CD4-positive, alpha-beta T cell (primary cell): ENCODE measurements at places on chromosomes 1 and 21. TPM values are rescaled to one million over a fixed set of nuclear protein-coding genes. Genes with fewer than 3 reads are reported as not detected.

DNA sequence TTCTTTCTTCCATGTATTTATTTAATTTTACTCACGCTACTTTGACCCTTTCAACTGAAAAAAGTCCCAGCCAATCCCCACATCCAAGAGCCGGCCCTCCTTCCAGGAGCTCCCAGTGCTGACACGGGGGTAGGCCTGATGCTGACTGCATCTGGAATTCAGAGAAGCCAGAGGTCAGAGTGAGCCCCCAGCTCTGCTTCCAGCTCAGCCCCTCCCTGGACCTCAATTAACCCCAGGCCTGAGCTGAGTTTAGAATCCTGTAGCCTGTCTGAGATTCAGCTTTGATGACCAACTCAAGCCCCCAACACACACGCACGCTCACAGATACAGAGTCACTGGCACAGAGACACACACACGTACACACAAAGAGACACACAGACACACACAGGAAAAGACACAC is 247.9 kb downstream of the NPHP4 start:
- DNase-seq, result no peak
- no peaks in the 10 kb centered on the region for H3K36me3 ChIP-seq
- H3K27me3 ChIP-seq, result peaks cover 6% of the 10 kb centered on the region
- H3K4me1 ChIP-seq, result peaks cover 7% of the 10 kb centered on the region

- peaks cover 10% of the 10 kb centered on the region for H3K4me1 ChIP-seq
- no peak overlapping the region for H3K4me3 ChIP-seq
- no peaks in the 10 kb centered on the region for H3K36me3 ChIP-seq
- H3K27me3 ChIP-seq, result peaks cover 15% of the 10 kb centered on the region
Measured at GRCh38 chr1:156868341-156868740, 7.7 kb downstream of the NTRK1 start.

DNA sequence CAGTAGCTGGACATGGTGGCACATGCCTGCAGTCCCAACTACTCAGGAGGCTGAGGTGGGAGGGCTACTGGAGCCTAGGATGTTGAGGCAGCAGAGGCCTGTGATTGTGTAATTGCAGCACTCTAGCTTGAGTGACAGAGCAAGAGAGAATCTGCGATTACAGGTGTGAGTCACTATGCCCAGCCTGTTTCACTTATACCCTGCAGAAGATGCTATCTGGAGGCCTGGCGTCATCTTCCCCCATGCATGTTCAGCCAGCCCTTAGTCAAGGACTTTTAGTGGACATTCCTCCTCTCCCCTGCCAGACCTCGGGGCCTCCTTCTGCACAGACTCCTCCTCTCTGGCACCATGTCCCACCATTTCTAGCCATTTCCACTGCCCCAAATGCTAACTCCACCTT is 36.3 kb upstream of the RCC2 start:
- H3K27ac ChIP-seq, result no peak overlapping the region
- H3K36me3 ChIP-seq, result no peaks in the 10 kb centered on the region
- no peaks in the 10 kb centered on the region for H3K4me1 ChIP-seq
- H3K27me3 ChIP-seq, result no peaks in the 10 kb centered on the region
- no peak for DNase-seq

DNA sequence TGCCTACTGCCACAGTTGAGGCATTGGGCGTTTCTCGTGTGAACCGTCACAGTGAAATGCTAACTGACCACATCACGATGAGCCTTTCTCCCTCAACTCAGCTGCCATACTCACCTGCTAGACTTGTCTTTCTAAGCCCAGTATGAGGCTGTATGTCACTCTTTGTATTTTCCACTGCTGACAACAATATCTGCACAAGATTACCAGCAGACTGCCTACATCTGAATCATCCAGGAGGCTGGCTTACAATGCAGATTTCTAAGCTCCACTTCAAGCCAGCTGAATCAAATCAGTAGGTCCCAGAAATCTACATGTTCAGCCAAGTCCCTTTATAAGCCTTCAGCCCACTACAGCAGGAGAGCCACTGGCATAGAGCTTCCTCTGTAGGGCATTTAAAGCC is 355.0 kb upstream of the DUSP10 start:
- no peaks in the 10 kb centered on the region for H3K36me3 ChIP-seq
- H3K4me3 ChIP-seq, result no peak overlapping the region
- H3K4me1 ChIP-seq, result peaks cover 3% of the 10 kb centered on the region
- DNase-seq, result no peak

DNA sequence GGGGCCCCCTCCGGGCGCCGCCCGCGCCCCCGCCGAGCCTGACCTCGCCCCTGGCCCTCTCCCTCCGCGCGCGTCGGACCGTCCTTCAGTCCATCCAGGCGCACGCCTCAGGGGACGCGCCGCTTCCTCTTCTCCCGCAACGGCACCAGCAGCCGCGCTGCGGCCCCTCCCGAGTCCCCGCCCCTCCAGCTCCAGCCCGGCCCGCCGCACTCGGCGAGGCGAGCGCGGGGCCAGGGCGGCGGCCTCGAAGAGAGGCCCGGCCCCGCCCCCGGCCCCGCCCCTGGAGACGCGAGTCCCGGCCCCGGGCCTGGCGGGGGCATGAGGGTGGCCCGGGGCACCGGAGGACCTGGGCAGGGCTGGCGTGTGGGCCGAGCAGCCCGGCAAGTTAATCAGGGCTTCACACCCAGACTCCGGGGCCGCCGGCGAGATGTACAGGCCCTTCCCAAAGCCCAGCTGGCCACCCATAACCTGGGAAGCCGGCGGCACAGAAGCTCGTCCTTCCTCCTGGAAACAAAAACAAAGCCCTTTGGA is at the start of gene IGSF3:
Gene IGSF3, minus strand, starts transcription at position 159 of the 531 bp plus-strand sequence. CDS start 1,407 bp downstream, outside the sequence.
- peaks cover 23% of the 10 kb centered on the region for H3K27me3 ChIP-seq
- H3K36me3 ChIP-seq, result no peaks in the 10 kb centered on the region
- H3K4me1 ChIP-seq, result peaks cover 16% of the 10 kb centered on the region
- no peak within 1 kb of the TSS for H3K27ac ChIP-seq
- DNase-seq, result peak; percentile 44

- DNase-seq, result no peak
- H3K27me3 ChIP-seq, result peaks cover 5% of the 10 kb centered on the region
- H3K27ac ChIP-seq, result no peak overlapping the region
Measured at GRCh38 chr1:205486258-205486657, 18.2 kb upstream of the CDK18 start.

DNA sequence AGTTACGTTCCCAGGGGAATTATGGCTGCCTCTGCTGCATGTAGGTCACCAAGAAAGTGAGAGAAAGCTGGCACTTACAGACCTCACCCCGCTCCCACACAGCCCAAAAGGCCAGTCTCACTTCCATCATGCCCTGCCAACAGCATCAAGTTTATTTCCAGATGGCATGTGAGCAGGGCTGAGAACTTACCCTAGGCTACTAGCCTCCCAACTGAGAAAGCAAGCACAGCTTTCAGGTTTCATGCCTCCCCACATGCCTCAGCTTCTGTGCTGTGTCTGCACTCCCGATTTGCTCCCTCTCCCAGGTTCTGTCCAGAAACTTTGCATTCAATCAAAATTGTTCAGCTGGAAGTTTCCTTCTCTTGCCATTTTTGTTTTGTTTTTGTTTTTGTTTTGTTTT is 59.1 kb upstream of the CRB1 start:
- DNase-seq, result no peak
- H3K36me3 ChIP-seq, result no peaks in the 10 kb centered on the region
- no peak overlapping the region for H3K27ac ChIP-seq
- H3K27me3 ChIP-seq, result no peaks in the 10 kb centered on the region
- H3K4me1 ChIP-seq, result no peaks in the 10 kb centered on the region

DNA sequence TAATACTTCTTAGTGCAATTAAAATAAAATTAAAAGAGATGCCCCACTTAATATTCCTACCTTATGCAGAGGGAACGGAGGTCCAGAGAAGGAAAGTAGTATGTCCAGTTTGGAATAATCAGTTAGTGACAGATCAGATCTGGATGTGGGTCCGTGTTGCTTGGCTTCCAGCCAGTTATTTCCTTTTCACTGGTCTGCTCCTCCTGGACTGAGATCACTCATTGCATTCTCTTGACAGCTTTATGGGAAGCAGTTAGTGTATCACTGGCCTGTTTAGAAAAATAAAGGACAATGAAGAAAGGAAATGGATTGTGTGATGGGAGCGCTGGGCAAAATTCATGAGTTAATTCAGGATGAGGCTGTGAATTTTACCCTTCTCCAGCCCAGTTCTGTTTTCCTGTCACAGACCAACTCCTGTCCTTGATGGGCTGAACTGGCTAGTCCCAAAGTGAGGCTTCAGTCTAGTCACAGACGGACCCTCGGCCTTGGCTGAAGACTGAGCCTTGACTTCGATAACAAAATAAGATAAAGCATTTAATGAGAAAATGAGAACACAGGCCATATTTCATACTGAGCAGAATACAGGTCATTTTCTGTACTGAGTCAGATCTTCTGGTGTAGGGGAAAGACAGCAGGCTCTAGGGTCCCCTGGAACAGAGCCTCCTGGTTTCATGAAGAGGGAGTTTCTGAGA is 85.2 kb upstream of the TRABD2B start:
- no peaks in the 10 kb centered on the region for H3K36me3 ChIP-seq
- DNase-seq, result no peak
- H3K27me3 ChIP-seq, result no peaks in the 10 kb centered on the region
- no peaks in the 10 kb centered on the region for H3K4me1 ChIP-seq
- no peak overlapping the region for H3K4me3 ChIP-seq

DNA sequence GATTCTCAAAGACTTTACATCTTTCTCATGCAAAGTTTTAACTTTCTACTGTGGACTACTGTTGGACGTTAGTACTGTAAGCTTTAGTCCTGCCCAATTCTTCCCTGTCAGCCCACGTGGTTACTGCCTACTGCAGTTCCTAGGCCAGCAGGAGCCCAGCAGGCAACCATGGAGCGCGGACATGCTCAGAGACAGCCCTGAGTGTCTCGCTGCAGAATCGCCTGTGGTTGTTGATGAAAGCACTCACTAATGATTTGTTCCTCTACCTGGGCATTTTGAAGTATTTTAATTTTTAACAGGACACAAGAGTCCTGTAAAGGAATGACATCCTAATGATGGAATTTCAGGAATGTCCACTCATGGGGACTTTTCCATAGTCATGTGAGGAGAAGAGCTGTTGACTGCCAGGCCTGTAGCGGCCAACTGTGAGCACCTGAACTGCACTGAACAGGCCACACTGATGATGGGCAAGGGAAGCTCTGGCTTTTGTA is 44.1 kb downstream of the PGBD5 start:
- DNase-seq, result no peak
- no peak overlapping the region for H3K4me3 ChIP-seq
- no peak overlapping the region for H3K27ac ChIP-seq
- H3K36me3 ChIP-seq, result no peaks in the 10 kb centered on the region
- peaks cover 4% of the 10 kb centered on the region for H3K27me3 ChIP-seq

DNA sequence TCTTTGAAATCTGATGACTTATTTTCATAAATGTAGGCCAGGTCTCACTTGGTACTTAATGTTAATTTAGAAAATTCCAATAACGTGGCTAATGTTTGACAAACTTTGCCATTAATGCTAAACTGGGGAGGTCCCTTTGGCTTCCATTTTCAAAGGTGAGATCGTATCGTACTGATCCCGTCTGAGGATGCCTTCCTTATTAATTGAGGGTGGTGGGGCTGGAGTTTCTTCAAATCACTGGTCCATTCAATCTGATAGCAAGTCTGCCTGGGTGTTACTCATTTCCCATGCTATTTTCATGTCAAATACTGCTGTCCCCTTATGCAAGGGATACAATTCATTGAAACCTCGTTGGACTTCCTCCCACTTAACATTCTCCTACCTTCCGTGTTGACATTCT is 327.1 kb downstream of the DISC1 start:
- no peaks in the 10 kb centered on the region for H3K27me3 ChIP-seq
- no peak for DNase-seq
- no peaks in the 10 kb centered on the region for H3K36me3 ChIP-seq
- H3K4me1 ChIP-seq, result no peaks in the 10 kb centered on the region
- no peak overlapping the region for H3K27ac ChIP-seq
- H3K4me3 ChIP-seq, result no peak overlapping the region

GRCh38 chr1:91596474-91596873 is 95.8 kb downstream of the CDC7 start:
- H3K27me3 ChIP-seq, result no peaks in the 10 kb centered on the region
- H3K27ac ChIP-seq, result no peak overlapping the region
- no peak for DNase-seq
- H3K4me1 ChIP-seq, result peaks cover 11% of the 10 kb centered on the region

- DNase-seq, result peak; percentile 61
- H3K4me3 ChIP-seq, result peak overlapping the region; percentile 34
- no peaks in the 10 kb centered on the region for H3K36me3 ChIP-seq
- H3K27ac ChIP-seq, result no peak overlapping the region
Measured at GRCh38 chr1:57307392-57308170, 116.3 kb downstream of the DAB1 start.

- H3K27ac ChIP-seq, result no peak overlapping the region
- DNase-seq, result no peak
- H3K4me3 ChIP-seq, result no peak overlapping the region
- no peaks in the 10 kb centered on the region for H3K27me3 ChIP-seq
- H3K36me3 ChIP-seq, result no peaks in the 10 kb centered on the region
Measured at GRCh38 chr21:24302400-24302799, 1304.9 kb downstream of the MRPL39 start.

DNA sequence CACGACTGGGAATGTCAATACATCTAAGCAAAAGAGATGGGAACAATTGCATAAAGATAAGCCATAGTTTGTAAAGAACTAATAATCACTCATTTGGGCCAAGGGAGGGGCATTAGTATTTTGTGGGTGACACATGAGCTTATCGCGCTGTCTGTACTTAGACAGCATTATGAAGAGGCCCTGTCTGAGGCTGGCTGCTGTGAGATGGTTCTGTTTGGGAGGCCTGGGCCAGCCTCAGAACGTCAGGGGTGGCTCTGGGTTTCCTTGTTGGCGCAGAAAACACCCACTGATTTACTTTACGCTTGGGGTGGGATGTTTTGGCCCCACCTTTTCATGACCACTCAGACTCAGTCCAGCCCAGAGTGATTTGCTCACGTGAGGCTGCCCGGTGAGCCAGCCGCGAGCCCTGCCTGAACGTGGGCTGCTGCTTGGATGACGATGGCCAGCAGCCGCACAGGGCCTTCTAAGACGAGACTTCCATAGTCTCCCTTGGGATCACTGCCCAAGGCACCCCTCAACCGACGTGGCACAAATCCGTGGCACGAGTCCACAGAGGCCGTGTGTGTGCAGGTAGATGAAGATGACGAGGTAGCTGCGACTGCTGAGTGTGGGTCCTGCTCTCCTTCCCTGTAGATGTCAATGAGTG is 18.7 kb downstream of the UMODL1 start:
- H3K27ac ChIP-seq, result no peak overlapping the region
- no peaks in the 10 kb centered on the region for H3K27me3 ChIP-seq
- H3K4me3 ChIP-seq, result no peak overlapping the region
- no peaks in the 10 kb centered on the region for H3K36me3 ChIP-seq

DNA sequence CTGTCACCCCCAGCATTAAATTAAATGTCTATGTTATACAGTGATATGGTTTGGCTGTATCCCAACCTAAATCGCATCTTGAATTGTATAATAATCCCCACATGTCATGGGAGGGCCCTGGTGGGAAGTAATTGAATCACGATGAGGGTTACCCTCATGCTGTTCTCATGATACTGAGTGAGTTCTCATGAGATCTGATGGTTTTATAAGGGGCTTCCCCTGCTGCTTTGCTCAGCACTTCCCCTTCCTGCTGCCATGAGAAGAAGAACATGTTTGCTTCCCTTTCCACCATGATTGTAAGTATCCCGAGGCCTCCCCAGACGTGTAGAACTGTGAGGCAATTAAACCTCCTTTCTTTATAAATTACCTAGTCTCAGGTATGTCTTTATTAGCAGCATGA is 445.7 kb downstream of the MRPL39 start:
- H3K4me3 ChIP-seq, result no peak overlapping the region
- H3K36me3 ChIP-seq, result no peaks in the 10 kb centered on the region
- no peak for DNase-seq
- H3K27ac ChIP-seq, result no peak overlapping the region

HTR6 gene
- 2.2 TPM for total RNA-seq

CR2 gene
- 1.2 TPM for total RNA-seq

TEX38 gene
- not detected for total RNA-seq

MRAP gene
- total RNA-seq, result not detected

TCHHL1 gene
- not detected for total RNA-seq

F11R gene
- total RNA-seq, result 16.2 TPM

TMEM81 gene
- 2.1 TPM for total RNA-seq
